ENCODE measurements at places on chromosomes 16 and 17. TPM values are rescaled to one million over a fixed set of nuclear protein-coding genes. Genes with fewer than 3 reads are reported as not detected.

The ADGRG3 gene
- not detected for total RNA-seq

The ADAMTS18 gene
- total RNA-seq: under 0.01 TPM

The PARD6A gene
- total RNA-seq: 0.67 TPM

The RMI2 gene
- 2.2 TPM for total RNA-seq

The SNX11 gene
- 25.8 TPM for total RNA-seq

The MT1G gene
- total RNA-seq: 2.3 TPM

The ARL17B gene
- total RNA-seq: 3.7 TPM

The ZNF423 gene
- total RNA-seq: 0.26 TPM

The ANKRD40CL gene
- not detected for total RNA-seq

The SULT1A4 gene
- 1.9 TPM for total RNA-seq

The SKAP1 gene
- total RNA-seq: not detected

The ZNF624 gene
- 5.8 TPM for total RNA-seq

The SLC52A1 gene
- total RNA-seq: 0.50 TPM

The KRTAP4-2 gene
- not detected for total RNA-seq

The ATAD5 gene
- total RNA-seq: 6.6 TPM

The ZNF286A gene
- total RNA-seq: 37.0 TPM

The AOC3 gene
- total RNA-seq: not detected

The CD300E gene
- total RNA-seq: not detected

The PMFBP1 gene
- total RNA-seq: under 0.01 TPM

The FAM171A2 gene
- total RNA-seq: 2.0 TPM

The OTOA gene
- total RNA-seq: not detected

The KRT36 gene
- not detected for total RNA-seq

The AMZ2 gene
- total RNA-seq: 96.4 TPM

The PIRT gene
- not detected for total RNA-seq

The WFDC1 gene
- total RNA-seq: not detected

The PNMT gene
- total RNA-seq: not detected

The CARD14 gene
- 0.67 TPM for total RNA-seq

The ZSWIM7 gene
- total RNA-seq: 12.2 TPM

The RUNDC1 gene
- 14.2 TPM for total RNA-seq

The GOSR1 gene
- total RNA-seq: 54.6 TPM

The CCL7 gene
- not detected for total RNA-seq

The COX10 gene
- total RNA-seq: 18.2 TPM

The ZNF205 gene
- total RNA-seq: 19.2 TPM

The KRTAP4-3 gene
- total RNA-seq: not detected

The RHBDL1 gene
- 3.2 TPM for total RNA-seq

The CHST4 gene
- 0.17 TPM for total RNA-seq

The ZNF18 gene
- total RNA-seq: 9.7 TPM

The C16orf46 gene
- 0.99 TPM for total RNA-seq

The OR1F1 gene
- total RNA-seq: not detected

The CCL13 gene
- total RNA-seq: not detected

The LPO gene
- not detected for total RNA-seq

The LRRC36 gene
- not detected for total RNA-seq

The CCL11 gene
- total RNA-seq: not detected
